ENCODE measurements at places on chromosomes 4 and X.
A peak's percentile ranks its signal among the peaks of the same experiment; 100 is the strongest.

GRCh38 chr4:53510321-53510720 is 81.0 kb downstream of the LNX1 start:
- DNase-seq: no peak

DNA sequence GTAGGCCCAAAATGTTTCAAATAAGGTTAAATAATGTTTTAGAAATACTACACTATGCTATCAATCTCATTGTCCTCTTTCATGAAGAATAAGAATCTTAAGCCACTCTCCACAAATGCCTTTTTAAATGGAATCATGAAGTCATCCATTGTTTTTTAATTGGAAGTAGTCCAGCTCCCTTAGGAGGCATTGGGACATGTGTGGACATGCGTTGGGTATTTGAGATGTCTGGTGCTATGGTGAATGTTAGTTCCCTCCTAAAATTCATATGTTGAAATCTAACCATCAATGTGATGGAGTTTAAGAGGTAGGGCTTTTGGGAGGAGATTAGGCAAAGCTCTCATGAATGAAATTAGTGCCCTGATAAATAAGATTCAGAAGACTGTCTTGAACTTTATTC is 289.0 kb downstream of the C4orf33 start:
- DNase-seq: no peak

GRCh38 chrX:150411656-150412055 is 48.5 kb downstream of the MAMLD1 start:
- DNase-seq: no peak

GRCh38 chr4:153082322-153083301 is 121.6 kb upstream of the TRIM2 start:
- no peak for DNase-seq

- no peak for DNase-seq
Measured at GRCh38 chrX:36930491-36930890, 77.7 kb upstream of the FAM47C start.

- no peak for DNase-seq
Measured at GRCh38 chrX:7334253-7334935, 186.4 kb upstream of the PUDP start.

DNA sequence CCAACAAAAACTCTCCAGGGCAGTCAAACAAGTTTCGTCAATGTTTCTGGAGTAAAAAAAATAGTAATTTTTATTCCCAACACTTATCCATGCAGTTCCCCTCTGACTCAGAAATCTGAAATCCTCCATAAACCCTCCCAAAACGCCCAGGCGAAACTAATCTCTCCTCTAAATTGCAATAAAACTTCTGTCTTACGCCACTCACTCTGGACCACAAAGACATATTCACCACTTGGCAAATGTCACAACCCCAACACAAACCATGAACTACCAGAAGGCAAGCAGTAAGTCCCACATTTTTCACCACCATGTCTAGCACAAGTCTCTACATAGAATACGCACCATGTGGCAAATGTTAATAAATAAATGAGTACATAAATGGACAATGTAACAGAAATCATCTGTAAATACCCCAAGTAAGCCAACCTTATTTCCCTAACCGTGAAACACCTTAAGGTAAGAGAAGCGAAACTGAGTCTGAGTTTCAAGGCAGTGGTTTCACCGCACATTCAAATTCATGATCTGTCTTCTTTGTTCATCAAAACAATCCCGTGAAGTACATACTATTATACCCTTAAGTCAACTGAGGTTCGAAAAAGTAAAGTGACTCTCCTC is 1.6 kb downstream of the PAPSS1 start:
- no peak for DNase-seq

DNA sequence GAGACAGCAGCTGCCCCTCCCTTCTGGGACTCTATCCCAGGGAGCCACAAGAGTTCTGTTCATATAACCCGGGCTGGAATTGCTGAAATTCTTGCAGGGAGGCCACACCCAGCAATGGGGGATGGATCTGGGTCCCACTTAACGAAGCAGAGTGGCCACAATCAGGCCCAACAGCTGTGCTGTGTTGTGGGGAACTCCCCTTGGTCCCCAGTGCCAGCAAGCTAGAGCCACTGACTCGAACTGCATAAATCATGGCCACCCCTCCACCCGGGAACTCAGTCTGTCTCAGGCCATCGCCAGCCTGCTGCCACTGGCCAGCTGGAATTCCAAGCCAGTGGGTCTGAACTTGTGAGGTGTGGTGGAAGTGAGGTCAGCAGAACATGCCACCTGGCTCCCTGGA is 111.1 kb downstream of the KLF8 start:
- DNase-seq: no peak

GRCh38 chrX:42098900-42099299 is 175.5 kb upstream of the CASK start:
- DNase-seq: no peak

DNA sequence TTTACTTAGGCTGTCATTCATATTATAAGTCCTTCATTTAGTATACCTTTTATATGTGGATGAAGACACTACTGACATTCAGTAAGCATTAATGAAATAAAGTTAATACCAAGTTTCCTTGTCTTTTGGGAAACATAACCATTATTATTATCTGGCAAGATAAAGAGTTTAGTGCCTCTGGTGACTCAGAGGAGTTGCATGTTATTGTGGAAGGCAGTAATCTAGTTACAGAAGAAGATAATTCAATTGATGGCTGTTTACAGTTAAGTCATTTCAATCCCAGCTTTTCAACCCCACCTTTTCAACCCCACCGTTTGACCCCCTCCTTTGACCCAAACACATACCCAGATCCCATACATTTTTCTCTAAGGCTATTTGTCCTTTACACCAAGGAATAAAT is 143.8 kb downstream of the FANCB start:
- no peak for DNase-seq

GRCh38 chr4:6647169-6647568 is 6.7 kb downstream of the MRFAP1 start:
- DNase-seq: no peak

- no peak for DNase-seq
Measured at GRCh38 chr4:136461533-136461932, 1070.8 kb downstream of the PCDH18 start.

DNA sequence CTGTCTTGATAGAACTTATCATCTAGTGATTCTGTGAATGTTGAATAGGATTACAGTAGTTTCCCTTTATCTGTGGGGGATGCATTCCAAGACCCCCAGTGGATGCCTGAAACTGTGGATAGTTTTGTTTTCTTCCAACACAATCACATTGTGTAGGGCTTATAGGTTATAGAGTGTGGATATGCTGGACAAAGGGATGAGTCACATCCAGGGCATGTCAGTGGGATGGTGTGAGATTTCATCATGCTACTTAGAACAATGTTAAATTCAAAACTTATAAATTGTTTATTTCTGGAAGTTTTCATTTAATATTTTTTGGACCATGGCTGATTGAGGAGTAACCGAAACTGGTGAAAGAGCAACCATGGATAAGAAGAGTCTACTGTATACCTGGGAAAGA is 432.3 kb upstream of the ATOH1 start:
- no peak for DNase-seq

DNA sequence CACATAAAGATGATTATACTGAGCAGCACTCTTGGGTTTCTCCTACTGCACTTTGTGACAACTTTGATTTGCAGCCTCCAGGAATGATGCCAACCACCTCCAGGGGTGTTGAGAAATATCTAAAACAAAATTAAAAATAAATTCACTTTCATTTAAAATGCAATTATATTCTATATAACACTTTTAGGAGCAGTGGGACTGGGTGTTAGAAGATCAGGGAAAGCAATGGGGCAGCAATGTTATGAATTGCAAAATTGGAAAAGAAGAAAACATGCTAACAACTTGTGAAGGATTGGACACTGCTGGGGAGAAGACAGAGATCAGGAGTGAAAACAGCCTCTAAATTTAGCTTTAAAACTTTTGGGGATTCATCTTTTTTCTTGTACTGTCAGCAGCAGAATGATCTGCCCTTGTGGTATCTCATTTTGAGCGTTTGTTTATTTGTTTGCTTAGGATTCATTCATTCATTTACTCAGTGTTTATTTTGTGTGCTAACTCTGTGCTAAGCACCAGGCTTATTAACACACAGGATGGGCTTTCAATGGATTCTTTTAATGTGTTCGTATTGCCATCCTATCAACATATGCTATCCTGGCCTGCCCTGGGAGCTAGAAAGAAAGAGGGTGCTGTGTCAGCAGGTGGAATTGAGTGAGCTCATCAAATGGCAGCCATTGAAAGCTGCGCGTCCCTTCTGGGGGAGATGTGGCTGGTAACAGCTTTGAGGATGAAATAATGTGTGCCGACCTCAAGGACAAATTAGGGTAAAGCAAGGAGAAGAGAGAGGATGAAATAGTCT is 96.5 kb downstream of the FRMPD4 start:
- DNase-seq: no peak

DNA sequence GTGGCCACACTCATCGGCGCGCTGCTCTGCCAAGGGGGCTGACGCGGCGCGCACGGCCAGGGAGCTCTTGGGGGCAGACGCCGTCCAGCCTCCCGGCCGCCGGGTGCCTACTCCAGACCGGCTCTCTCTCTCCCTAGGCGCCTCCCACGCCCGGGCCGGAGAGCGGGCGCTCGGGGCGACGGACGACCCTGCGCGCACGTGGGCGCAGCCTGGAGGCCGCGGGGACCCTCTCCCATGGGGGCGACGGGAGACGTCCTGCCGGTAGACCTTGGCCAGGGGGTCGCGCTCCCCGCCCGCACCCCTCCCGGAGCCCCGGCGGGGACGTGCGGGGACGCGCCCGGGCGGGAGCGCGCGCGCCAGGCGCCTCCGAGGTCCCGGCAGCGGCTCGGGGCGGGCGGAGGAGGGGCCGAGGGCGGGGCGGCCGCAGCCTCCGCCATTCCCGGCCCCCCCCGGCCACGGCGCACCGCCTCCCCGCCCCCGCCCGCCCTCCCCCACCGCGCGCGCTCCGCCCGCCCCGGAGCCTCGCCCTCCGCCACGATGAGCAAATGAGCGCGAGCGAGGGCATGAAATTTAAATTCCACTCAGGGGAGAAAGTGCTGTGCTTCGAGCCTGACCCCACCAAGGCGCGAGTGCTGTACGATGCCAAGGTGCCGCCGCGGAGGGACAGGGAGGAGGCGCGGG is at the start of gene MSL3:
TSS of gene MSL3 (plus strand) at position 519 of the 681 bp plus-strand sequence. CDS start at position 546, 27 bp downstream.
- DNase-seq: peak; percentile 20

GRCh38 chr4:36255577-36255976 is 11.3 kb upstream of the ARAP2 start:
- no peak for DNase-seq

DNA sequence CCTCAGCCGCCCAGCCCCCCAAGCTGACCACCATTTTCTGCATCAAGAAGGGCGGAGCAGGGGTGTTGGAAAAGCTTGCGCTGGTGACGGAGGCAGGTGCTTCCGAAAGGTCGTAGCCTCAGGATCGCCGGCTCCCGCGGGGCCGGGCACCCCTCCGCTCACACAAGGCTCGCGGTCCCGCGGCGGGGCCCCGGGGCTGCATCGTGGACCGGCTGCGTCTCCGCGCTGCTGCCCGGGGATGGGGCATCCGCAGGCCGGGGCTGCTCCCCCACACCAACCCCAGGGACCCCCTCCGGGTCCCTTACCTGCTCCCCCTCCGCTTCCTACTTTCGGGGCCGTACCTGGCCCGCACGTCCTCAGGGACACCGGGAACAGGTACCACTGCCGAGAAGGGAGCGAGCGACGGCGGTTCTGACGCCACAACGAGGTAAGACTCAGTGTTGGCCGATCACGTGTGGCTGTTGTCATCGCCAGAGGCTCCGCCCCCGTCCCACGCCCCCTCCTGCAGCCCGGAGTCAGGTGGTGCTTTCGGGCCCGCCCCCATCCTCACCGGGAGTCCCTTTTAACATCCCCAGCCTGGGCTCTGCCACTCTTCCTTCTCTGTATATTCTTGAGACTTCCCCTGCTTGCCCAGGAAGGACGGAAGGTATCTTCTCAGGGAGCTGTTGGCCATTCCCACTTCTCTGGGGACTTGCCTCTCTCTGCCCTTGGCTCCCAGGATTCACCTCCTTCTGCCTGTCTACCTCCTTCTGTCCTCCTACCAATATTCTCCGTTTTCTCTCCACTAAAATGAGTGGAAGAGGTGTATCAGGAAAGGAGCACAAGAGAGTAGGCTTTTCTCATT is at the start of gene BEX2:
TSS of gene BEX2 (minus strand) at position 436 of the 844 bp plus-strand sequence. CDS start 1,014 bp downstream, outside the sequence.
- DNase-seq: peak; percentile 67

GRCh38 chr4:123506011-123506695 is 109.6 kb downstream of the SPRY1 start:
- DNase-seq: no peak

- no peak for DNase-seq
Measured at GRCh38 chr4:169293343-169294176, 22.8 kb upstream of the SH3RF1 start.

DNA sequence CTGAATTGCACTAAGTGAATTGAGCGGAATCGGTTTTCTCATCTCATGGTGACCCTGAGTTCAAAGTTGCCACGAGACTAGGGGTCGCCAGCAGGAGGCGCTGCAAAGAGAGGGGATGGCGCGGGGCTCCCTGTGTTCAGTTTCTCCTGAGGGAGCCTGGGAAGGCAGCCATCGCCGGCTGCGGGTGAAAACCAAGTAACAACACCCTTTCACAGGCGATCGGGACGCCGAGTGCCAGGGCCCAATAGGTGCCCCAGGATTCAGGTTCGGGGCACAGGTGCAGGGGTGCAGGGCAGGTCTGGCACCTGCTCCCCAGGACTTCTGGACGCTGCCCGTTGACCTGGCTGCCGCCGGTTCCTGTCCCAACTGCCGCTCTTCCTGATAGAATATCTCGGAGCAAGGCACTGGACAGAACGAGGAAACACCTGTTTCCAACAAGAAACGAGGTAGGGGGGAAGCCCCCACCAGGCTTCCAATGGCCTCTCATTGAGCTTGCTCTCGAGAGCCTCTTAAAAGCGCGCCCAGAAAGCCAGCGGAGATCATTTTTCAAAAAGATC is 1.1 kb upstream of the FGF16 start:
- no peak for DNase-seq

DNA sequence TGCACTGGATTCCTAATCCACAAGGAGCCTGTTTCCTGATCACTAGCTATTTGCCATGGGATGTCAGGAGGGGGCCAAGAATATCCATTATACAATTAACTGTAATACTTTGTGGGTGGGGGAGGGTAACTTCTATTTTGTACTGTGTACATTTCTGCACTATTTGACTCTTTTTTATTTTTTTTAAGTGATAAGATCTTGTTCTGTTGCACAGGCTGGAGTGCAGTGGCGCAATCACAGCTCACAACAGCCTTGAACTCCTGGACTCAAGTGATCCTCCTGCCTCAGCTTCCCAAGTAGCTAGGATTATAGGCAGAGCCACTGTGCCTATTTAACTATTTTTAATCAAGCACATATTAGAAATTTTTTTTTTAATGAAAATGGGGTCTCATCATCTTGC is 134.1 kb downstream of the ELOVL6 start:
- no peak for DNase-seq

DNA sequence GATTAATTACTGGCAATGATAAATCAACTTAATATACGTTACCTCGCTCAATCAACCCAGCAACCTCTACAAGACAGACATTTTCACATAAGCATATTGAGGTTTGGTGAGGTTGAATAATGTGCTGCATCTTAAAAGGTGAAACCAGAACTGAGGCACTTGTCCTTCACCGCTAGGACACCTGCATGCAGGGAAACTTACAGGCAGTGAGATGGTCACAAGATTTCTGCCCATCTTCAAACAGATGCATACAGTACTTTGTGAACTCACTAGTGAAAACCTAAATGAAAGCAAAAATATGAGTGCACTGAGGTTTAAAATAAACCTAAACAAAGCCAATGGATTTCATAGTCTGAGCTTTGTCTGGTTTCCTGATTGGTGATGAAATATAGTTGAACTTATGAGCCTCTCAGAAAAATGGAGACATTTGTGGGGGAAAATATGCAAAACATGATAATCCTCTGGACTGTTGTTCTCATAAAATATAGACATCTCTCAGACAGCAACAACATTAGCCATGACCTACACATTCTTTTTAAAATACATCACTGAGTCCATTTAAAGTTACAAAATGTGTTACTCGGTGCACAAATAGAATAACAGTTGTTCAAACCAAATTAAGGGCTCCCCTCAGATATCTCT is 20.9 kb upstream of the PRSS12 start:
- no peak for DNase-seq

Data from NCI-H2171 (cell line).